ENCODE measurements at places on chromosomes 6 and 20.
A peak's percentile ranks its signal among the peaks of the same experiment; 100 is the strongest.

DNA sequence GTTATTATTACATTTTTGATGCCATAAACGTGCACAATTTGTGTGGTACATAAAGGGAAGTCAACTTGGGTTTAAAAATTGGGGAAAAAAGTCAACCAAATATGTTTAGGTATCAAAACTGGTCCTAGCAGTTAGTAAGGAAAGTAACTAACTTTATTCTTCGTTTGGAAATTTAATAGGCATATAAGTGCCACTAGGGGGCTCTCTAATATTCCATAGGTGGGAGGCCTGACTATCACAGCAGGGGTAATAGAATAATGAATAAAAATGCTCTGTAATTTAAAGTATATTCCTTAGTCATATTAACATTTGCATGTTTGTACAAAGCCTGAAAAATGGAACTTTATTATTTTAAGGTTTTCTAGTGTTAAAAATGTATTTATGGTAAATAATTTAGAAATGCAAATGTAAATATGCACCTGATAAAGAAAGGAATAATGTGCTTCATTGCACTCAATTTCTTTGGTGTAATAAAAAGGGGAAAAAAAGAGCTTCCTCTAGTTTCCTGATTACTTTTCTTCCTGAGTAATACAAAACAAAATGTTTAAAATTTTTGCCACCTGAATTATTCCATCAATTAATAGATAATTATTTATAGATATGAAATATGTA, 125.7 kb upstream of the HDAC2 start:
- no peak for DNase-seq

- no peak for DNase-seq
Observed at GRCh38 chr6:85096976-85097375, 332.6 kb upstream of the TBX18 start.

DNA sequence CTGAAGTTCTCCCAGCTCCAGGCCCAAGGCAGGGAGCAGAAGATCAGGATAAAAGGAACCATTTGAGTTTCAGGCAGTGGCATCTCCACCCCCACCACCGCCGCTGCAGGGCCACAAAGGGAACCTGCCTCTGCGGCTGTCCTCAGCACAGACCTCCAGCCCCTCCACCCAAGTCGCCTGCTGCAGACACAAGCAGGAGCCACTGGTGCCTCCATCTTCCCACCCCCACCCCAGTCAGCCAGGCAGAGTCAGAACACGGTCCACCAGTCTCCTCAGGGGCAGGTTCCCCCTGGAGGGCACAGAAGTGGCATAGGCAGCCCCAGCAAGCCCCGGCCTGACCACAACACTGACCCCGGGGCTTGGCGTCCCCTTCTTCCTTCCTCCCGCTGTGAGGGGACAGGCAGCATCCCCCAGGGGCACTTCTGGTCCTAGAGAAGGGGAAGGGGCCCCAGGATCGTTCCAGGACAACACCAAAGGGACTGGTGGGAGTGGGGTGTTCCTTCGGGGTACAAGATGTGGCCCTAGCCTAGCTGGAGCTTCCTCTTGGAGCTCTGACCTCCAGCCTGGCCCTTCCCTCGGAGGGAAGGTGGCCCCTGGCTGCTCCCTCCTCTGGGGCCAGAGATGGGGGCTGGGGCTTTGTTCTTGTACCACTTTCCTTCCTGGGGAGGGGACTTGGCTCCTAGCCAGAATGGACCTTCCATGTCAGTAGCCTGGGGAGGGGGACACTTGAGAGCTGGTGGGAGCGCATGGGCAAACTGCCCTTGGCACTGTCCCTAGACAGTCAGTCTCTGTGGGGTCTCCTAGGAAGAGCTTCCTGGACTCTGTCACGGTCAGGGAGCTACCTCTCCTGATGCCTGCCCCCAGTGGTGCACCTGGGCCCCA, 36.0 kb downstream of the YTHDF1 start:
- DNase-seq: no peak

GRCh38 chr6:151885234-151885633, 77.8 kb downstream of the ESR1 start:
- DNase-seq: no peak

DNA sequence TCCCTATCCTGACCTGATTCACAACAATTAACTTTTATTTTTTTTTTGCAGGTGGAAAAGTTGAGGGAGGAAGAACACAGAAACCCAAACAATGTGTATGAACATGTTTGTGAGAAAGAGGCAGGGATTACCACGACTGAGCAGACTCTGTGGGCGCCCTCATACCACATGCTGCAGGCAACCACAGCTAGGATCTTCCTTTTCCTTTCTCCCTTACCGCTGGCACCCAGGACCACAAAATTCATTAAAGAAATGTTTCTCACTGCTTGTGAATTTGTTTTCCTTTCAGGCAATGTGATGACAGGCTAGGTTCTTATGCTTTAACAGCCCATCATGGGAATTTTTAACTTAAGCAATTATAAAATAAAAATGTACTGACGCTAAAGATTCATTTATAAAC, 287.1 kb downstream of the GMDS start:
- DNase-seq: no peak

DNA sequence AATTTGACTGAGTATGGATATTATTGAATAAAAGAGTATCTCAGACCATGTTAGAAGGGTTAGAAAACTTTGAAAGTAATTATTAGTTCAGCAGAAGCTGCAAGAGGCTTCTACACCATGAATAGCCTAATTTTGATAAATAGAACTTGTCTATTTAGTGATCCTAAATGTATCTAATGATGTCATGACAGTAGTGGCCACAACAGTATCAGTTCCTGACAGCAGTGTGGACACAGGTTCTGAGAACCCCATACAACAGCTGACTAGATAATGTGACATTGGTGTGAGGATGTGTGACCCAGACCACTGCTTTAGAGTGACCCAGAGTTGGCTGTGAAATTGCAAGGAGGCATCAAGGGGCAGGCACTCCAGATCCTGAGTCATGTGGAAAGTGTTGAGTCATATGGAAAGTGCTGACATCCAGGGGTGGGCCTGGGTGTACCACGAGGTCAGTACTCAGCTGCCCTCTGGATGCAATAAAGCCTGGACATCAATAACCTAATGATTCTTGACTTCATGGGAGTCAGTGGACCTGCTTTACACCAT, 754.7 kb downstream of the DHX35 start:
- no peak for DNase-seq

- DNase-seq: peak; percentile 29
Observed at GRCh38 chr6:153503810-153504209, 372.7 kb upstream of the RGS17 start.

- DNase-seq: no peak
Observed at GRCh38 chr20:55755861-55756260, 249.5 kb downstream of the CBLN4 start.

DNA sequence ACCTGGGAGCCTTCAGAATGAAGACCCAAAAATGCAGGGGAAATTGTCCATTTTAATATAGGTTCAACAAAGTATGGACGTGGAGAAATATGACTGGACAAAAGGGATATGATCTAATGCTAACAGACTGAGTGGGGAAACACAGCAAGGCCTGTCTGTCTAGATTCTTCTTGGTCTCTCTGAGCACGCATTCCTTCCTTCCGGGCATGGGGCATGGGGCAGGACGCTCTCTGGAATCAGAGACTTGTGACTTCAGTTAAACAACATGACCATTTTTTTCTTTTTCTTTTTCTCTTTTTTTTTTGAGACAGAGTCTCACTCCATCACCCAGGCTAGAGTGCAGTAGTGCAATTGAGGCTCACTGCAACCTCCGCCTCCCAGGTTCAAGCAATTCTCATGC, 31.9 kb downstream of the ZBTB2 start:
- no peak for DNase-seq

DNA sequence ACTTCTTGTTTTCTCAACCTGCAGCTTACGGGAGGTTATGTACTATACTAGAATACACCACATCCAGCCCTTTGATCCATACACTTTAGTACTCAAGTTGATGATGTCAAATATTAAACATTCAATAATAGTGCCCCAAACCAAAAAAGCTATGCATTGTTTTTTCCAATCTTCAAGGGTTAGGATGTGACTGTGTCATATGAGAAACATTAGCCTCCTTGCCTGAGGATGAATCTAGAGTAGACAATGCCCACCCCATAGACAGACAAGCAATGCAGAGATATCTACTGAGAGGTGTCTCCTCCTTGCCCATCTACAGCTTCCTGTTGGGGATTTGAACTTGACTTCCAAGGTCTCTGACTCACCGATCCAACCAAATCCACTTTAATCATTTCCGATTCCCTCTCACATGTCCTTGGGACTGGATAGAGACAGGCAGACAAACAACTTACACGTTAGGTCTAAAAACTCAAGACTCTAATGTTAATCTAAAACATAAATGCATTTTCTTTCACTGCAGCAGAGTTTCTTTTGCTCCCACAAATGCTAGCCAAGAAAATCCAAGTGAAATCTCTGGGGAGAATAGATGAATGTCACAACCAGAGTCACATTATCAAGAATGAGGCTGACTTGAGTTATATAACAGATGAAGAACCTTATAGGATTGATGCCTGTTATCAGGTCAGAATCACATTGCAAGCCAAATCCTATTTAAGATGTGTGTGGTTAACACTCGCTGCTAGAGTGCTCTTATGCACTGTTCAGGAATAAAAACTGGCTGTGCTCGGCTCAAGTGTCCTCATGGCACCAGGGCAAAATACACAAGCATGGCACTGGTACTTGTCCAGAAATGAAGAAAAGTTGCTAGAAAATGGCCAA, 75.5 kb upstream of the TNFAIP3 start:
- no peak for DNase-seq

- DNase-seq: no peak
Observed at GRCh38 chr6:42204768-42205282, 10.1 kb upstream of the GUCA1B start.

DNA sequence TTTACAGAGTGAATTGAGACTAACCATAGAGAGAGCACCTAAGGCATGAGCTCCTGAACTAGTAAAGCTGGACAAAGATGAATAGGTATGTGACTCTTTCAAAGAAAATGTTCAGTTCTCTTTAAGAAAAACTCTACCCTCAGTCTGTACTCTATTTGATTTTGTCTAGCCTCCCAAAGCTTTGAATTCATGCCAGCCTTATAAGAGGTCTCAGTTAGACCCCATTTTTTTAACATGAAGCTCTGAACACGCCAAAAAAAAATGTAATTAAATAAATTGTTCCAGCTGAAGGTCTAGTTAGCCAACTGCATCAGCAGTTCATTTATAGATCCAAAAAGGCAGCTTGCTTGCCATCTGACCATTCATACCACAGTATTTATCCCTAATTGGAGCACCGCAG, 71.6 kb downstream of the COL9A1 start:
- DNase-seq: no peak

DNA sequence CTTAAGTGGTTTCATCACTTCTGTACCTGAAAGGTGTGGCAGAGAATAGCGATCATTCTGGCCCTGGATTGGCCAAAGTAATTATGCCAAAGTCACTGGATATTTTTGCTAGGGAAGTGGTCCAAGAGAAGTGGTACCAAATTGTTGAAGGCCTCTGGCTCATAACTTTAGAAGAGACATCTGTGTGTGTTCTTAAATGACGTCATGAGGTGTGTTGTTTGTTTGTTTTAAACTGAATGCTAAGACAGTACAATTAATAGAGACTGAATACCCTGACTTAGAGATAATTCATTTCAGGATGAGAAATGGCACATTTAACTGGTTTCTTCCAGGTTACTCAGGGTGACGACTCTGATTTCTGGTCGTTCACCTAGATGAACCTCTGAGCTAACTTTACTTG, 3.3 kb downstream of the VAPB start:
- DNase-seq: no peak

DNA sequence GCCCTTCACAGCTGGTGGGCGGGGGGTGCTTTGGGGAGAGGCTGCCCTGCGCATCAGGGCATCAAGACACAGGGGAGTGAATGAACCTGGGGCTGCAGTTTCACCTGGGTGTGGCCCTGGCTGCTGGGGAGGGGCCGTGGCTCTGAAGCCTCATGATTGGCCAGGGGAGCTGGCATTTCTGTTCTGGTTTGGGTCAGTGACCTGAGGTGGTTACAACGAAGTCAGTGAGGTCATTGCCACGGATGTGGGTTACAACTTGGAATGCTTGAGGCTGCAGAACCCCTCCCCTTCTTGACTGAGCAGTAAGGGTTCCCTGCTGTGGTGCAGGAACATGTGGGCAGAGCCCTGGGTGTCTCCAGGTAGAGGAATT, 3.0 kb downstream of the TCEA2 start:
- no peak for DNase-seq

DNA sequence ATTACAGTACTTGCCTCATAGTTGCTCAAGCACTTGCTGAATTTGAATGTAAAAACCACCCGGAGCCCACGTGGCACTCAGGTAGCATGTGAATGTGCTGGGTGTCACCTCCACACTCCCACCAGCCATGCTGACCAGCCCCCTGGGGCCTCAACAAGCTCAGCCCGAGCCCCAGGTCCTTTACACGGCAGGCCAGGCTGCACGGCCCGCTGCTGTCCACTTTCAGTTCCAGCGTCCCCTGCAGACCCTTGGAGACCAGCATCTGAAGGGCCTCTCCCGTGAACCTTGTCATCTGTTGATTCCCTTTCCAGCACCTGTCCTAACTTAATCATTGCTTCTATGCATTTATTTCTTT, 33.3 kb upstream of the ZBP1 start:
- no peak for DNase-seq

DNA sequence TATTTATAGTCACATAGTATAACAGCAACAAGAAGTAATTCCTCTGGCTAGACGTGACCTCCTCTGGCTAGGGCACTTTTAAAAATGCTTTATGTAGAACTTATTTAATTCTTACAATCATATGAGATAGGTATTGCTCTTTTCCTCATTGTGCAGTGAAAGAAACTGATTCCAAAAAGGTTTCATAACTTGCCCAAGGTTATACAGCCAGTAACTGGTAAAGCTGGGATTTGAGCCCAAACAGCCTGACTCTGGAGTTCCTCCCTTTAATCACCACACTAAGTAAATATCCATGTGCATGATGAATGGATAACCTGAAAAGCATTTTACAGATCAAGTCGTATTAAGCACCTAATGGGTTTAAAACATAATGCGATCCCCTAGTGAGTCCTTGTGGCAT, 214.6 kb downstream of the PRL start:
- DNase-seq: no peak
